Brain microvascular endothelial cell (primary cell): ENCODE measurements at places on chromosomes 12 and 14.

DNA sequence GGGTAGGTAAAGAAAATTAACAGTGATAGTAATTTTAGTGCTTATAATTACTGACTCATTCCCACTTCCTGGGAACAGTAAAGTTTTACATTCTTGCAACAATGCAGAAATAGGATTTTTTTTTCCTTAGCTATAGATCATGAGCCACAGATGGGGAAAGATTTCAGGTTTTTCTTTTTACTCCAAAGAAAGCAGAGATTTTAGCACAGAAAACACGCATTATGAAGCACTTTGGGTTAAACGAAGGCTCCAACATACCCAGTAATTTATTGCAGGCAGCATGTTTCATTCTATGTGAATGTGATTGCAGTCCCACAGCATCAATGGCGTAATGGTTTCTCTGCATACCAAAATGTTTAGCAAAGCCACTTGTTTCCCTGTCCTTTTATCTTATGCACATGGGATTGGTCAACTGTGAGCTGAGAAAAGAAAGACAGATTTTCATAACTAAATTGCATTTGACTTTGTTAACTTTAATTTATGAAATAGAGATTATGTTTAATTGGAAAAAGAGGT is 124.6 kb upstream of the E2F7 start:
- DNase-seq, result peak; percentile 83

DNA sequence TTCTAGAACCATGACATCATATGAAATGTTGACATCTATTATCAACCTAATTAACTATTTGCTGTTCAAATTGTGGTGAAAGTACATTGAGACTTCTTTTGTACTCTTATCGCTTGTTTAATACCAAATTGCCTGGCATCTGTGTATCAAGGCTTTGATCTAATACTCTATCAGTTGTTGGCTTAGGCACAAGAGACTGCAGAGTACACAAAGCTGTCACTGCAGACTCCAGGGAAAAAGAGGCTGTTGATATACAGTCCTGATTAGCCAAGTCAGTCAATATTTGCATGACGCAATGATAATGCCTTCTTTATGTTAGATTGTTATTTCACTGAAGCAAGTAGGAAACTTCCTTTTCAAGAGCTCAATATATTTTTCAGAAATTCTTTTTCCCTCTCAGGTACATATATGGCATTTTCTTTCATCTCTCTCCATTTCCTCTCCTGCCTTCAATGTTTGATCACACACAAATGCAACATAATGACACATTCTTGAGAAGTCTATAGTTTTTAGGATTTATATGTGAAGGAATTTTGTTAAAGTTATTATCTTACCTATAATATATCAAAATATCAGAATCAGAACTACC is 32.3 kb upstream of the PTCSC3 start:
- DNase-seq, result no peak

DNA sequence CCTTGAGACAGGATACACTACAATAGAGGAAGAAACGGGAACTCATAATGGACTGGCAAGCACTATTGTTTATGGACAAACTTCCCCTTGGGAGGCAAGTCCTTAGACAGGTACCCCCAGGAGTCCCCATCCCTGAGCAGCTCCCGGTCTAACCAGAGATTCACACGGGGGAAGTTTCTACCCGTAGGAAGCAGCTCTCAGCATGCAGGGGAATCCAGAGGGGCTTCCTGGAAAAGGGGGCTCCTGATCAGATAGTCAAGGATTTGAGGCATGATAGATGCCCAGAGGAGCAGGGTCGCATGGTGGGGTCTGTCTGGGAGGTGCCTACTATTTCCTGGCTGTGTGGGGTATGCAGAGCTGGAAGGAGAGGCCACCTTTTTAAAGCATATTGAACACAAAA is 282.4 kb upstream of the RTL1 start:
- DNase-seq, result no peak

GRCh38 chr14:92860049-92860840 is 62.7 kb upstream of the CHGA start:
- no peak for DNase-seq

DNA sequence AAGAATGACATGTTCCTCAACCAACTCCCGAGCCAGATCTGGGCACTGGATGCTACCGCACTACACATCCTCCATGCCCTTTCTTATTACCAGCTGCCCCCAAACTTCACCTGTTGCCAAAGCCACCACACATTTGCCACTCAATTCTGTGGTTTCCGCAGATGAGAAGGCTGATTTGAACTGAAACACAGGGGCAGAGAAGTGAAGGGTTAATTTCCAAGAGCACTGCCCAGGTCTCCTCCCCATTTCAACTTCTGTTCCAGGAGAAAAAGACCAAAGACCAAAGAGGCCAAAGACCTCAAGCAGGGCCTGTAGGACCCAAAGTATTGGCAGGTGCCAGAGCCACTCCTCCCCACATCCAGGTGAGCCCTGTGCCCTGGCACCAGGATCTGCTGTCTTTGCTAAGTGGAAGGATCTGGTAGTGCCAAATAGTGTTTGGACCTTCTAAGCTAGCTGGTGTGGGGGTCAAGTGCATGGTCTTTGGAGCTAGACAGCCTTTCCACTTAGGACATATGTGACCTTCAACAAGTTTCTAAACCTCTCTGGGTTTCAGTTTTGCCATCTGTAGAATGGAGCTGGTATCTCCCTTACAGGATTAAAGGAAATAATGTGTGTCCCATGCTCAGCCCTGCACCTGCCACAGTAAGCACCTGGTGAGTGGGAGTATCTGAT is 8.0 kb downstream of the DHRS1 start:
- DNase-seq, result no peak

GRCh38 chr14:86243158-86243557 is 713.2 kb downstream of the FLRT2 start:
- DNase-seq, result no peak

DNA sequence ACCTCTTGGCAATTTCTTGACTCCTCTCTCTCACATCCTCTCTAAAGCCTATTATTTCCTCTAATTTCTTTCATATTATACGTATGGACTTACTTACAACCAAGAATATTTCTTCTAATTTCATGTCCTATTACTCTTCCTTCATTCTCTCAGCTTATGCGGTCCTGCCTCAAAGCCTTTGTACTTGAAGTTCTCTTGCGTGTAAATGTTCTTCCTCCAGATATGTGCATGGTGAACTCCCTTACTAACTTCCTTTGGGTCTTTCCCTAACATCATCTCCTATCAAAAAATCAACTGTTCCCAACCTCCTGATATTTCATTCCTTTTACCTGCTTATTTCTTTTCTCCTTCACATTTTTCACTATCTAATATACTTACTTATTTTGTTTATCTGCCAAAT is 23.1 kb downstream of the DNAL1 start:
- no peak for DNase-seq

DNA sequence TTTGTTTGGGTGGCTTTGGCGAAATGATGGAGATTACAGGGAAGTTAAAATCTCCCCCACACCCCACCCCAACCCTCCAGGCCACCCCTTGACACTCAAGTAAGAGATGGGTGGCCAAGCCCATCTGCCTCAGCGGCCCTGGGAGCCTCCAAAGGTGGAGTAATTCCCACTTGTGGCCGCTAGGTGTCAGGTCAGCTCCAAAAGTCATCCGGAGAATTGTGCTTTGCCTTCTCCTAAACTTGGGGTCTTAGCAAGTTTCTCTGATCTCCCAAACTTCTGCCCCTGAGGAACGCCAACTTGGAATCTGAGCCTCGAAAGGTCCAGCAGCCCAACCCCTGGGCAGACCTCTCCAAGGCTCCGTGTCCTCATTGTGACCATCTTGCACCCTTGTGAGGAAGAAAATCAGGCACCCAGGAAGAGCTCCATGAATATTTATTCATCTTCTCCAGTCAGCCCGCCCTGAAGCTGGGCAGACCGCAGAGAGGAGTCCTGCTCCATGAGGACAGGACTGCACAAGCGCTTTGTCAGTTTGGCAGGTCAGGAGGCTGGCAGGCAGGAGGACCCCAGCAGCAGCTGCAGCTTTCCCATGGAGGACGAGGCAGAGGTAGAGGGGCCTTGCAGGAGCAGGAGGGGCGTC is 46.7 kb downstream of the LRRC74A start:
- DNase-seq, result peak; percentile 25

GRCh38 chr12:51814311-51815088 is 34.0 kb downstream of the FIGNL2 start:
- DNase-seq, result peak; percentile 25

DNA sequence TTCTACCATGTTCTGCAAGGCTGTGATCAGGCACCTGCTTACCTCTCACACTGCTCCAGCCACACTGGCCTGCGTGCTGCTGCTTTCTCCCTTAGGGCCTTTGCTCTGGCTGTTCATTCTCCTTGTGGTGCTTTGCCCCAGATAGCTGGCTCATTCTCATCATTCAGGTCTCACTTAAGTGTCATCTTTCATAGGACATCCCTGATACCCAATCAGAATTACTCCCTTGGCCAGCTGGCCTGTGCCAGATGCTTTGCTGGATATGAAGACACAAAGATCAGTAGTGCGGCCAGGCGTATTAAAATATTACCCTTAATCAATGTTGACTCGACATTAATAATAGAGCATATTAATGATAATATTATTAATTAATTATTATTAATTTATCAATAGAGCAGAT is 143.8 kb upstream of the FGD4 start:
- DNase-seq, result no peak

GRCh38 chr12:5428332-5429221 is 3.3 kb upstream of the NTF3 start:
- peak; percentile 44 for DNase-seq

- no peak for DNase-seq
These were observed 76.5 kb upstream of the GRIN2B start for GRCh38 chr12:14057895-14058294.

DNA sequence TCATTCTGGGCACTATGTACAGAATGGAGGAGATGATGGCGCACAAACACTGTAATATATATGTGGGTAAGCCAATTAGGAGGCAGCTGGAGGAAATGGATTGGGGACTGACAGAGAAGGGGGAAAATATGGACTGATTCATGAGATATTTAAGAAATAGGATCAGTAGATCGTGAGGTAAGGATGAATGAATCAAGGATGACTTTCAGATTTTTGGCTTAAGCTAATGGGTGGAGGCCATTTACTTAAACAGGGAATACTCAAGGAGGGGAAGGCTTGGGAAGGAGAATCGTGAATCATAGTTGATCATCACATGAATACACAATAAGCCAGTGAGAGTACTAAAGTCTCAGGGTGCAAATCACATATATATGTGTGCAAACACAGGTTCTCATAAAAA is 11.2 kb upstream of the GNPNAT1 start:
- peak; percentile 33 for DNase-seq

DNA sequence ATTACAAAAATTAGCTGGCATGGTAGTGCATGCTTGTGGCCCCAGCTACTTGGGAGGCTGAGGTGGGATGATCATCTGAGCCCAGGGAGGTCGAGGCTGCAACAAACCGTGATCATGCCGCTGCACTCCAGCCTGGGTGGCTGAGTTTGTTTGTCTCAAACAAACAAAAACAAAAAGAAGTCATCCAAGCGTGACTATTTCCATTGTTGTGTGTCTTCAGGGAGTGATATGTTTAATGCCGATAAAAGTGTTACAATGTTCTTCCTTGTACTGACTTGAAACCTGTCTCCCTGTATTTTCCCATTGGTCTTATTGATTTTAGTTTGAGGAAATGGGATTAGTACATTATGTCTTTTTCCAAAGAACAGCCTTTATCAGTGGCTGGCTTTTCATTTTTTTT is 75.6 kb upstream of the USP44 start:
- no peak for DNase-seq

DNA sequence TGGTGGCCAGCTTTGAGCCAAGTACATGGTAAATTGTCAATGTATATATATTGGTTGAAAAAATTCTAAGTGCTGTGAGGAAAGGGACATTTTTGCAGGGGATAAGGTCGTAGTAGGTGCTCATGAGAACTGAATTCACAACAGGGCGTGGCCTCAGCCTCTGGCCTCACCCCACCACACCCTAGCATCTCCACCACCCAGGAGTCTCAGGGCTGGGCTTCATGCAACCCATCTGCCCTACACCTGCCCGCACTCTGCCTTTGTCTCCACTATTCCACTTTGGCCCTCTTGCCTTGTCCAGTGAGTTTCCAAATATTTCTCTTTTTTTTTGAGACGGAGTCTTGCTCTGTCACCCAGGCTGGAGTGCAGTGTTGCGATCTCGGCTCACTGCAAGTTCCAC is 22.1 kb upstream of the AQP2 start:
- DNase-seq, result no peak

DNA sequence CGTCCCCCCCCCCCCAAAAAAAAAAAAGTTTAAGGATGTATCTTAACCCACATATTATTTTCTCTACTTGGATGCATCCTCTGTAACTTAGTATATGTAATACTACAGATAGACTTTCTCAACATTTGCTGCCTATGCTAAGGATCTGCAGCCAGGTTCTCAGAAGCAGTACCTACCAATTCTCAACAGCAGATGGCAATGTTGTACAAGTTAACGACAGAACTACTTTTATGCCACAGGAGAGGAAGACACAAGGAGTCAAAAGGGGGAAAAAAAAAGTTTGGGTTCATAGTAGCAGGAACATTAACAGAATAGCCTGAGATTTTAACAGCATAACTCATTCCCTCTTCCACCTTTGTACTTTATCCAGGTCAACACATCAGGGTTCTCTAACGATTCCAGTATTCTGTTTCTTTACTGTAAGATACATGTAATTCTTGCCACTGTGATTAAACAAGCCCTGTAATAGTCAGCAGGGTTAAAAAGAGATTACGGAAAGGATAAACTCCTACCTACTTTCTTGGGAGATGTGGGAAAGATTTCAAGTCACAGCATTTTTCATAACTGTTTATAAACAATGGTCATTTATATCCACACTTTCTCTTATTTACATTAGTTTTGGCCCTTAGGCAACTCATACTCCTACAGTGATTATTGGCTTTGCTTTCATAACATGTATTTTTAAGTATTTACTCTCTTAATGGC is 5.7 kb upstream of the NEK9 start:
- DNase-seq, result peak; percentile 79

DNA sequence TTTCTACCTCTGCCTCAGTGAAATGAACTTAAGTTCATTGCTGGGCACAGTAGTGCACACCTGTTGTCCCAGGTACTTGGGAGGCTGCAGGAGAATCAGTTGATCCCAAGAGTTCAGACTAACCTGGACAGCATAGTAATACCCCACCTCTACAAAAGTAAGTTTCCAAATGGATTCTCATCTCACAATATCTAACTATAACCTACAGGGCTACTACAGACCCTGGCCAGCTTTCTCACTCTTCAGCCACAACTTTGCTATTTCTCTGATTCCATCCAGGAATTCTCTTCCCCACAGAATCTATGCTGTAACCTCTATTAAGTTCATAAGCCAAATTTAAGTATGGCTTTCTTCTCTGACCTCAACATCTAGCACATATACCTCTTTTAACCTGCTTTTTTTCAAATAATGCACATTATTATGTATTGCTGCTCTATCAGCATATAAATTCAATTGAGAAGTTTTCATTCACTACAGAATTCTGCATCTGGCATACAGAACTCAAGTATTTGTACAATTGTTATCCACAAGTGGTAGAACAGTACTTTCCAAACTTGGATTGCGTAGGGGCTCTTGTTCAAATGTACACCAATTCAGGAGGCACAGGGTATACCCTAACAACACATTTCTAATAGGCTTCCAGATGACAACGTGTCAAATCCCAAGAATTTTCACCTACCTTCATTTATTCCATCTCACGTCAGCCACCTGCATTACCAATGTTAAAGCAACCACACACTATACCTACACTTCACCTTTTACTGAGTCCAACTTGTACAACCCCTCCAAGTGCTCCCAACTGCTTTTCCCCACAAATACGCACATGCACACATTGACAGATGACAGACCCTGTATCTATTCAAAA is 3.8 kb downstream of the RPS29 start:
- DNase-seq, result no peak

- DNase-seq, result no peak
These were observed 556.7 kb upstream of the FBXO33 start for GRCh38 chr14:39988939-39989338.
